ENCODE measurements at places on chromosomes 3 and 15.

- DNase-seq, result no peak
- H3K36me3 ChIP-seq, result no peaks in the 10 kb centered on the region
- H3K4me1 ChIP-seq, result no peaks in the 10 kb centered on the region
- no peak overlapping the region for H3K4me3 ChIP-seq
These were observed 82.9 kb downstream of the THBS1 start for GRCh38 chr15:39663704-39664250.

DNA sequence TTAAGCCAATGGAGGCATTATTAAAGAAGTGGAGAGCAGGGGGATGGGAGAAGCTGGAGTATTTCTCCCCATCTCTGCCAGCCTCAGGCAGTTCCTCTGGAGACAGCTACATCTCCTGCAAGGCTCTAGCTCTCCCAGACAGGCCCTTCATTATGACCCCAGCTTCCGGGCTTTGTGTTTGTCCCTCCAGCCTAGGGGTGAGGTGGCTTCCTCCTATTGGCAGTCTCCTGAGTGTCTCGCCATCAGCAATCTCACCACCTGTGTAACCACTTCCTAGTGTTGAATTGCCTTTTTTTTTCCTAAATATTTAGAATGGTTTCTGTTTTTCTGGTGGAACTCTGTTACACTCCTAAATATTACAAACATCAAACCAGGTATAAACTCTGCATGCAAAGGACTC, 122.3 kb downstream of the FAM174B start:
- H3K27me3 ChIP-seq, result no peaks in the 10 kb centered on the region
- no peak overlapping the region for H3K4me3 ChIP-seq
- no peak overlapping the region for H3K27ac ChIP-seq
- DNase-seq, result no peak
- H3K4me1 ChIP-seq, result no peaks in the 10 kb centered on the region
- no peaks in the 10 kb centered on the region for H3K36me3 ChIP-seq

DNA sequence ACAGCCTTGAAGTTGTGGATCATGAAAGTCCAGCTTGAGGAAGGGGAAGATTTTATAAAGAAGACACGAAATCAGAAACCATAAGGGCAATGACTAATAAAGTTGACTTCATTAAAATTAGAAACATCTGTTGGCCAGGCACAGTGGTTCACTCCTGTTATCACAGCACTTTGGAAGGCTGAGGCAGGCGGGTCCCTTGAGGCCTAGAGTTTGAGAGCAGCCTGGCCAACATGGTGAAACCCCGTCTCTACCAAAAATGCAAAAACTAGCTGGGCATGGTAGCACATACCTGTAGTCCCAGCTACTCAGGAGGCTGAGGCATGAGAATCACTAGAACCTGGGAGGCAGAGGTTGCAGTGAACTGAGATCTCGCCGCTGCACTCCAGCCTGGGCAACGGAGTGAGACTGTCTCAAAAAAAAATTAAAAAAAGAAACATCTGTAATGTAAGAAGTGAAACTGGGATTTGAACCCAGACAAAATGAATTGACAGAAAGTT, 7.9 kb upstream of the UBXN7 start:
- no peaks in the 10 kb centered on the region for H3K27me3 ChIP-seq
- no peak overlapping the region for H3K4me3 ChIP-seq
- no peak overlapping the region for H3K27ac ChIP-seq
- no peaks in the 10 kb centered on the region for H3K4me1 ChIP-seq
- H3K36me3 ChIP-seq, result no peaks in the 10 kb centered on the region

DNA sequence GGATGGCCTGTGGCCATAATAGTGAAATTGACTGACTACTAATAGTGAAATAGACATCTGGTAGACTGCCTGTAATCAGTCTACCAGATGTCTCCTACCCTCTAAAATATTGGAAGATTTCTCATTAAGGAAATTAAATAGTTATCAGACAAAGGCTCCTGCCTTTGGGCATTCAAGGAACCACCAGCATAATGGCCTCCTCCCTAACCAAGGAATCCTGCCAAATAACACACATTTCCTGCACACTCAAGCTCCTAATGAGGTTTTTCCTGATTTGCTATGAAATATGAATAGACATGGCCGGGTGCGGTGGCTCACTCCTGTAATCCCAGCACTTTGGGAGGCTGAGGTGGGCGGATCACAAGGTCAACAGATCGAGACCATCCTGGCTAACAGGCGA, 14.6 kb downstream of the NUSAP1 start:
- no peaks in the 10 kb centered on the region for H3K4me1 ChIP-seq
- H3K27me3 ChIP-seq, result no peaks in the 10 kb centered on the region
- no peaks in the 10 kb centered on the region for H3K36me3 ChIP-seq
- no peak overlapping the region for H3K4me3 ChIP-seq
- DNase-seq, result no peak

- no peaks in the 10 kb centered on the region for H3K4me1 ChIP-seq
- H3K27ac ChIP-seq, result no peak overlapping the region
- peak; percentile 6 for DNase-seq
- H3K4me3 ChIP-seq, result no peak overlapping the region
- H3K36me3 ChIP-seq, result no peaks in the 10 kb centered on the region
These were observed 82.8 kb downstream of the SSR3 start for GRCh38 chr3:156472150-156472549.

GRCh38 chr15:66591322-66591862, 25.6 kb upstream of the LCTL start:
- H3K4me1 ChIP-seq, result no peaks in the 10 kb centered on the region
- H3K27ac ChIP-seq, result no peak overlapping the region
- H3K4me3 ChIP-seq, result no peak overlapping the region
- H3K27me3 ChIP-seq, result no peaks in the 10 kb centered on the region
